Coronary artery (tissue), 2 donors: ENCODE measurements at places on chromosomes 2 and 18.

- no peak for DNase-seq
Measured at GRCh38 chr18:54859667-54860421, 31.6 kb downstream of the RAB27B start.

GRCh38 chr18:23238152-23238531 is 102.9 kb downstream of the CABLES1 start:
- peak; percentile 87 for DNase-seq

DNA sequence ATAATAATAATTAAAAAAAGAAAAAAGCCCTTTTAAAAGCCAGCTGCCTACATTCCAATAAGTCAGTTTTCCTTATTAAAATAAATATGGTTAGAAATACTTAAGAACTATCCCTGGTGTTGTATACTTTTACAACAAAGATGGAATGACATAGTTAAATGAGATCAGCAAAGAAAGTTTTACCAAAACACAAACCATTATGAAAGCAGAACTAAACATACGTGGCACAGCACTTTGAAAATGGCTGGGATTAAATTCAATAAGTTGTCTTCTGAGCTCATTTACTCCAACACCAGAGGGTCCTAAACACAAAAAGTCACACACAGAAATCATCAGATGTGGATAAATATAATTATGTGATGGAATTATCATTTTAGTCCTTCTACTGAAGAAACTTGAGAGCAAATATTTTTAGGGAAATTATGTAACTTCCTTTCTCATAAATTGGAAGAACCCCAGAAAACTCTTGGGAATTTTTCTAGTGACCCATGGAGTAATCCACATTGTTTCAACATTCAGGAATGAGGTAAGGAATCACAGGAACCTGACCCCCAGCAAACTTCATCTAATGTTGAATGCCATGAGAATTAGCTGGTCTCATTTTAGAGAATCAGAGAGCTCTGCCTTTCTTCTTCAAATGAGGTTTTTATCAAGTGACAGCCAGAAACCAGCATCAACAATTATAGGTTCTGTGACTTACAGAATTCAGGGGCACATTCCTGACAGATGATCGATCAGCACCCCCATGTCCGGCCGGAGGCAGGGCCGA is 11.5 kb upstream of the TMEM237 start:
- no peak for DNase-seq

DNA sequence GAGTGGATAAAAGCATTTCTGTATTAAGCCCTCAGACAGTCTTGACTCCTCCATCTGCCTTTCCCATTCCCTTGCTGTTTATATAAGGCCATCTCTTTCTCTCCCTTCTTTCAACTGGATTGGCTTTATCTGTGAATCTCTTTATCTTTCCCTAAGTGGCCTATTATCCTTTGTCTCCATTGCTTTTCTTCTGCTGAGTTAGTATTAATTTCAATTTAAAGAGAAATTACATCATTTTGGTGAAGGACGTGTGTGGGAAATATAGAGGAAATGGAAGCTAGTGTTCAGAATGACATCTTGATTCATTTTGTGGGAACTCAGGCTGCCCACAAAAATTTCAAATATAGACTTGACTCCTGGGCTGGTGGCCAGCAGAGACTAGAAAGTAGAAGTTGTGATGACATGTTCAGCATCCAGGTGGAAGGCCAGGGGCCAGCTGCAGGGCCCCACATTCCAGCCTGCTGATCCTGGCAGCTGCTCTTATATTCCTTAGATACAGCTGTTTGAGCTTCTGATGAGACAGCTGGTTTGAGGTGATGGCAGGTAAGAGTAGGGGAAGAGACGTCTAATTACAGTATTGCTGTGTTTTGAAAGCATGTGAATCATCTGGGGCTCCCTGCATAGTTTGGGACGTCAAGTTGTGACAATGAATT is 52.3 kb downstream of the DIS3L2 start:
- no peak for DNase-seq

DNA sequence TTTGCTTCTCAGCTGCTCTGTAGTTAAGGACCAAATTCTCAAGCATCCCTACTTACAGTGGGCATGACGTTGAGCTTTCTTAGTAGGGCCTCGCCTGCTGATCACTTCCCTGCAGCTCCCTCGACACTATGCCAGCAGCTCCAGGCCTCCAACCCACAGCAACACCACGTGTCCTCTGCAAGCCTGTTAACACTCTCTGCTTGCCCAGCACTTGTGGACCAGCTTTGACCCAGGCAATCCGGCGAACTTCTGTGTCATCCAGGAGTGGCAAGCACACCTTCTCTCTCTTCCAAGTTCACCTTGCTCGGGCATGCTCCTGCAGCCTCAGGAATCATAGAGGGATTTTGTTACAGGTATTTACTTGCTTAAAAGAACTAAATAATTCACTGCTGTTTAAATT is 138.6 kb upstream of the FHL2 start:
- DNase-seq = no peak

DNA sequence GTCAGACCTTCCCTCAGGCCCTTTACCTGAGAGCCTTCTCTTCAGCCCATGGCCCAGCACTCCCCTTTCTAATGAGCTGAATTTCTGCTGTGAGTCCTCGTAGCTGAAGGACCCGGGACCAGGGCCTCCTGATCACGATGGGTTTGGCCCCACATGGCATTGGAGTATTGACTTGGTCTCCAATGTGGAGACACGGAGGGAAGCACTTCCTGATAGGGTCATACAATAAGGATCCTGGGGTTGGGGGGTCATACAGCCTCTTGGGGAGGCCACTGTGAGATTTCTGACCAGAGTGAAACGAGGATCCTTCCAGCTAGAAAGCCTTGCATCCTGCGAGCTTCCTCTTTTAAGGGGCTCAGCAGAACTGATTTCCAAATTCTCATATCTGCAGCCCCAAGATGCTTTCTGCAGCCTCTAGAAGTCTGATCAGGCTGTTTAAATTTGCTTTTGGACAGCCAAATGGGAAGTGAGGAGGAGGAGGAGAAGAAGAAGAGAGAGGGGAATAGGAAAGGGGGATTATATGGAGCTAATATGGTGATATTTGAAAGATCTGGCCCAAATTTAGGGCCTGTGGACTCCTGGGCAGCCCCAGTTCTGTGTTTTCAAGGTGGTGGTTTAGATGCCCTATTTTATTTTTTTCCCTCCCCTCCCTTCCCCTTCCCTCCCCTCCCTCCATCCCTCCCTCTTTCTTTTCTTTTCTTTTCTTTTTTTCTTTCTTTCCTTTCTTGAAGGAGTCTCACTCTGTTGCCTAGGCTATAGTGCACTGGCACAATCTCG is 38.9 kb downstream of the RHOB start:
- DNase-seq = peak; percentile 69

DNA sequence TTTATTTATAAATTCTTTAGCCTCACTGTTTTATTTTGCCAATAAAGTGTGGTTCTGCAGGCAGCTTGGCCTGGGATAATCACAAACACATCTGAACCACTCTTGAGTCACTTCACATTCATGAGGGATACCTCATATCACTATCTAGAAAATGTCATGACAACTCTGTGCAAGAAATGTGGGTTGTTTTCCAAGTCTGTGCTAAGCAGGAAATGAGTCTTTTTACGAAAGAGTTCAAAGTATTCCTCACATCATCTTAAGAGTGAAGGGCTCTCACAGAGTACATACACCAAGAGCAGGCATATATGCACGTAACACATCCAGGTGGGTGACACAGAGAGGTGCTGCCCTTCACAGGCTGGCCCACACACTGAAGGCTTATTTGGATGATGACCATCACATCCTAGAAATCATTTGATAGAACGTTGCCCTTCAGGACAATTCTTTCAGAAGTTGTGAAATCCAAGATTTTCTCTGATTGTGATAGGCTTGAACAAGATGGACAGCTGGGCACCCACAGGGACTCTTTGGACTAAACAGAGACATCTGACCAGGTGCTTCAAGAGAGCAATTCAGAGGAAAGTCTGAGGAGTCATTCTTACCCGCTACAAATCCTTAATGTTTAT is 811.1 kb upstream of the LRATD1 start:
- DNase-seq = no peak

- no peak for DNase-seq
Measured at GRCh38 chr2:20401489-20401835, 45.4 kb upstream of the RHOB start.

GRCh38 chr2:23653326-23653725 is 268.3 kb downstream of the KLHL29 start:
- no peak for DNase-seq
